ENCODE measurements at places on chromosomes 3 and 15.

GRCh38 chr3:43810797-43811196 lies 120.1 kb downstream of the ABHD5 start:
- no peak for DNase-seq

GRCh38 chr3:192188218-192188835 lies 539.0 kb downstream of the FGF12 start:
- peak; percentile 3 for DNase-seq

- DNase-seq: no peak
Observed at GRCh38 chr15:73368301-73369136, at the start of gene HCN4. HCN4 (minus strand) TSS chr15:73368958; CDS start chr15:73368270, 688 bp downstream.

DNA sequence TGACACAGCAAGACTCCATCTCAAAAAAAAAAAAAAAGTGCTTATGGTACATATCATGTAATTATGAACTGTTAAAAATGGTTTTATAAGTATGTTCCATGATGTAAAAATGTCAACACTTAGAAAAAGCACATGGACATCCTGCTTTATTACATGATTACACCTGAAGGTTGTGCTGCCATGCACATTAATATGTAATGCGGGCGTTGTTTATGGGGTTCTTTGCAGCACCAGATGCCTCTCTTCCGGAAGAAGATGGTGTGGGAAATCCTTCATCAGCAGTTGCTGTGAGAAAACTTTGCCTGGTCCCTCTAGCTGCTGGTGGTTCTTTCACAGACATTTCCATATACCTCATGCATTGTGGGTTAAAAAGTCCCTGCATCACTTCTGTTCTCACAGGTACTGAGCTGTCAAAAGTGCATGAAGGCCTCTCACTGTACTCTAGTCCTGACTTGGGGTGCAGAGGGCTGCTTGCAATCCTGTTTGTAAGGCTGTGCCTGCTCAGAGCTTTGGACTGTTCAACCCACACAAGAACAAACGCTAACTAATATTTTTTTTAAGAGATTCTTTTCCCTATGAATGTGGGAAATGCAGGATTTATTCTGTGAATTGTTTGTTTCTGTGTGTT lies 43.6 kb downstream of the SENP2 start:
- DNase-seq: no peak

DNA sequence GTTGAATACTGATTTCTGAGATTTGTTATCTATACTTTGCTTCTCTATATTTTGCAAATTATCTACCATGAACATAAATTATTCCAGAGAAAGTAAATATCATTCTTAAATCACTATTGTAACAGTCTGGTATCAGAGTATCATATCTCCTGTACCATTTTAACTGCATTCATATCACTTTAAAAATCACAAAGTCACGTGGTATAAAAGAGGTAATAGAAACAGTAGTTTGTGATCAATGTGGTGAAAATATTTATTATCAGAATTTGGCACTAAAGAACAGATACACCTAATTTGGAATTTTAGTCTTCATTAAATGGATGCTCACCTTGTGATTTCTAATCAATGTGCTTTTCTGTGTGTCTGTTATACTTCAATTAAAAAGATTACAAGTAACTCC lies 47.8 kb downstream of the P3H2 start:
- no peak for DNase-seq

DNA sequence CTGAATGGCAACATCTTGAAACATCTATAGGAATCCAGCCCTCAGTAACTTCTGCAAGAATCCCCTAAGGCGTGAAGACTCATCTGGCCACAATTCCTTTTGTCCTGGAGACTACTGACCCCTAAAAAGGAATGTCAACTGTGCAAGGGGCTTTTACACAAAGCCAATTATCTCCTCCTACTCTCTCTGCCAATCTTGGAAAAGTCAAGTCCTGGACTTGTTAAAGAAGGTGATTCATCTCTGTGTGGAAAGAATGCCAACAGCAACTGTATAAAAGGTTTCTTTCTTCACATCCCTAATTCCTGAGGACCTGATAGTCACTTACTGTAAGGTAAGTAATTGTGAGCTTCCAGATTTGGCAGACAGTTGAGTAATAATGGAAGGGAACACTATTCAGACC lies 22.3 kb downstream of the THRB start:
- no peak for DNase-seq

DNA sequence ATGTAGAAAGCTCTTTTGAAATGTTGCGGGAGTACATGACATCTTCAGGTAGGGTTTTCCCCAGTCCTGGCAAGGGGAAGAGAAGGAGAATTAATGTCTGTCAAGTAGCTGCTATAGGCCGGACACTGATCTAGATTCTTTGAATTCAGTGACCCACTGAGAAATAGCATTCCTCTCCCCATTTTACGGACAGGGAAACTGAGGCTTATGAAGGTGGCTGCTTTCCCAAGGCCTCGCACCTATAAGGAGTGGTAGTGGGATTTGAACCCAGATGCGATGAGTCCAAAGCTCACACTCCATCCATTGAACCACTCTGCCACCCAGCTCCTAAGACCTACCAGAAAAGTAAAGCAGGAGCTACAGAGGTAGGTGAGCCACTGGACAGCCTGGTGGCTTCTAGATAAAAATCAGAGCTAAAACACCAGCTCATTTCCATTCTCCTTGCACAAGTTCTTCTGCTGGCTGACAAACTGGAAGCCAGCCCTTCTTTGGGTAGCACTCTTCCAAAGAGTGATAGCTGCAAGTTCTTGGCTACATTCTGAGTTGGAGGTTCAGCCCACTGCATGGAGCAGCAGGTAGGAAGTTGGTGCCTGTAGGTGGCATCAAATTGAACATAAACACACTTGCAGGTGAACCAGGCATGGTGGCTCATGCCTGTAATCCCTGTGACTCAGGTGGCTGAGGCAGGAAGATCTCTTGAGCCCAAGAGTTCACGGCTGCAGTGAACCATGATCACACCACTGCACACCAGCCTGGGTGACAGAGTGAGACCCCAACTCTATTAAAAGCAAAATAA lies 22.0 kb downstream of the ZNF710 start:
- DNase-seq: no peak

DNA sequence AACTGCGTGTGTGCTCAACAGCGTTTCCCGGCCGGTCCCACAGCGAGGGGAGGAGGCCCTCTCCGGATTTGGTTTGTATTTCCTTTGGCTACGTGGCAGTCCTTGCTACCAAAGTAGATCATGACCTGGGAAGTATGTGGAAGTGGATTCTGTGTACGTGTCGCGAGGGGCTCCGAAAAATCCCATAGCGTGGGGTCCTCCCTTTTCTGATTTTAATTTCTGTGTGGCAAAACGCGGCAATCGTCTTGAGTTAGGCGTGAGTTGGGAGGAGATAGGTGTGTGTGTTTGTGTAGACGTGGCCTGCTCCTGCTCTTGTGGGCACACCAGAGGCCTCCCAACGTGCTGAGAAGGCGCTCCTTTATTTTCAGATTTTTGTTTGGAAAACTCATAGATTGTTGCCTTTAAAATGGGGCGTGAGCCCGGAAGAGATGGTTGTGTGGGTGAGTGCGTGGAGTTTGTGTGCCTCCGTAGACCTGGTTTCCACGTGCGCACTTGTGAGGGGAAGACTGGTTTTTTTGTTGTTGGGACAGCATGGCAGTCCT lies 1.2 kb downstream of the TRIM71 start:
- DNase-seq: no peak

DNA sequence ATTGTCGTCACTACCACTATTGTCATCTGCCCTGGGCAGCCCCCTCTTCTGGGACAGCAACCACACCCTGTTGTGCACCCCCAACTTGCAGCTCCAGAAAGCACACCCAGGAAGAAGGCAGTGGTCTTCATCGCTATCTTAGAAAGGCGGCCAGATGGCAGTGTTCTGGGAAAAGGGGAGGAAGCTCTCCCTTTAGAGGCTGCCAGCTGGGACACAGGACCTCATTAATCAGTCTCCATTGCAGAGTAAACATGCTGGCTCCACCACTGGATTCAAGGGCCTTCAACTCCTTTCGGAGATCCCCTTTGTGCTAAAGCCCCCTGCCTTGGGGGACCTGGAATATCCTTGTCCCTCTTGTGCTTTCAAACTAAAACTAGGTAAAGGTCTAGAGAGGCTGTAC lies 199.3 kb upstream of the LINGO1 start:
- no peak for DNase-seq

DNA sequence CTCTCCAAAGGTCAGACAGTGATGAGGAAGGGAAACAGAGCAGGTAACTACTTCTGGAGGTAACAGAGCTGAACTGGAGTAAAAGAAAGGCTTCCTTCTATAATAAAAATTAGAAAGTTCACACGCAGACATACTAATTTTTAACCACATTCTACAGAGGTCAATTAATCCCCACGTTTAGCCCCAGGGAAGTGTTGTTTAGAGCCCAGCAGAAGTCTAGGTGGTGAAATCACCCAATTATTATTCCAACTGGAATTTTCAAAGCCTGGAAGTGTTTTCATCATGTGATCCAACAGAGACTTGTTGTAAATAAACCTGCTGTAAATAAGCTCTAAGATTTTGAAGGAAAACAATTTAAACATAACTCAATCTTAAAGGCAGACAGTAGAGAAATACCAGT lies 6.8 kb downstream of the ALDH1A2 start:
- DNase-seq: no peak

DNA sequence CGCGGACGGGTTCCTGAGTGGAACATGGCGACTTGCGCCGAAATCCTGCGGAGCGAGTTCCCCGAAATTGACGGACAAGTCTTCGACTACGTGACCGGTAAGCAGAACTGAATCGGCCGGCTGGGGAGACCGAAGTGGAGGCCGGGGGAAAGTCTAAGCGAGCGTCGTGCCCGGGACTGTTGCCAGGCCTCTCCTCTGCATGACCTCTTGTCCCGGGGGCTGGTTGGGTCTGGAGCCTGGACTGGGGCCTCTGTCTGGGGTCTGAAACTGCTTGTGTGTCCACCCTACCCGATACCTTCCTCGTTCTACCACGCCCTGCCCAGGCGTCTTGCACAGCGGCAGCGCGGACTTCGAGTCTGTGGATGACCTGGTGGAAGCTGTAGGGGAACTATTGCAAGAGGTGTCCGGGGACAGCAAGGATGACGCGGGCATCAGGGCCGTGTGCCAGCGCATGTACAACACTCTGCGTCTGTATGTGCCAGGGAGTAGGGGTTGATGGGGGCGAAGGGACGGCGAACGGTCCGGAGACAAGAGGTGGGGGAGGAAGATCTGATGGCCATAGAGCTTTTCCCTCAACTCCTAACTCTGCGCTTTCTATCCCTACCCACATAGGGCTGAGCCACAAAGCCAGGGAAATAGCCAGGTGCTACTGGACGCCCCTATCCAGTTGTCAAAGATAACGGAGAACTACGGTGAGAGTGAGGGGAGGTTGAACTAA lies at the start of gene ABCF3:
TSS of gene ABCF3 (plus strand) at position 16 of the 718 bp plus-strand sequence. CDS start at position 25, 9 bp downstream.
- DNase-seq: no peak

DNA sequence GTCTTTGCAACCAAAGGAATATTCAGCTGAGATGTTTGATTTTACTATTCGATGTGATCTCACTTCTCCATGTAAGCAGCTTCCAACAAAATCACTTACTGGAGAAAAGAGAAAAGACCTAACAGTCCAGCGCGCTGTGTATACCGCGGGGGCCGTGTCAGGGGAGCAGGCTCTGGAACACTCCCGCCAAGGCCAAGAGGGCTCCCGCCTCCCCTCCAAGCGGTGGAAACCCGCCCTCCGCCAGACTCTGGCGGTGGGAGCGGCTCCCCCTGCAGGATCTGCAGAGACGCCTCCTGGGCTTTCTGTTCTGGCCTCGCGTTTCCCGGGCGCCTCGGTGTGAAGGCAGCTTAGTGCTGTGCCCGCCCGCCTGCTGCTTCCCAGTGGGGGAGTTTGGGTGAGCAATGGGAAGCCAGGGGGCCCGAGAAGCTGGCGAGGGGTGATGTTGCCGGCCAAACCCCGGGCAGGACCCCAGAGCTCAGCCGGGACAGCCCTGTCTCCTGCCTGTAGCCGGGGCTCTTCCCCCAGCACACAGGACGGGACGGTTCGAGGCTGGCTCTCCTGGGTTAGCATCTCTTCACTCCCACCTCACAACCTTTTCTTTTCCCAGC lies 36.3 kb downstream of the CHST14 start:
- DNase-seq: peak; percentile 48

DNA sequence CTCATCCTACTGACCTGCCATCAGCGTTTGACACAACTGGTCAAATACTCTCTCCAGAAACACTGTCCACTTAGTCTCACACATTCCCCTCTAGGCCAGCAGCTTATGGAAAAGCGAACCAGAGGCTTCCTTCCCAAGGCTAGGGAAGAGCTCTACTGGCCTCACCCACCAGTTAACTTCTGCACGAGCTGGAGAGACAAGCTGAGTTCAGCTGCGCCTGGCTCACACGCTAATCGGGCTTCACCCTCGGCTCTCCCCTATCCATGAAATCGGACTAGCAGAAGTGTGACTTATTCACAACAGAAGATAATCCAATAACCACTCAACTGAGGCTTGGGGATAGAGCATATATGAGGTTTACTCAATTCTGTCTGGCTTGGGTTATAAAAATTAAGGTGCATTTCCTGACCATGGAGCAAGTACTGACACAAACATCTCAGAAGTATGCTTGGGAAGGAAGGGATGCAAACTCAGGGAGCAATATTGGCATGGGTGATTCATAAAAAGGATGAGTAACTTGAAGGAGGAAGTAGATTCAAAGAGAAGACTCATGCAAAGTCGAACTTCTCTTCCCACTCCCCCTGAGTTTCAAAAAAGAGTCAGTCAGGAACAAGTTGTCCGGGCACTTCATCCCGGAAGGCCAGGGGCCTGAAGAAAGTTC lies 73.1 kb downstream of the XXYLT1 start:
- peak; percentile 54 for DNase-seq

DNA sequence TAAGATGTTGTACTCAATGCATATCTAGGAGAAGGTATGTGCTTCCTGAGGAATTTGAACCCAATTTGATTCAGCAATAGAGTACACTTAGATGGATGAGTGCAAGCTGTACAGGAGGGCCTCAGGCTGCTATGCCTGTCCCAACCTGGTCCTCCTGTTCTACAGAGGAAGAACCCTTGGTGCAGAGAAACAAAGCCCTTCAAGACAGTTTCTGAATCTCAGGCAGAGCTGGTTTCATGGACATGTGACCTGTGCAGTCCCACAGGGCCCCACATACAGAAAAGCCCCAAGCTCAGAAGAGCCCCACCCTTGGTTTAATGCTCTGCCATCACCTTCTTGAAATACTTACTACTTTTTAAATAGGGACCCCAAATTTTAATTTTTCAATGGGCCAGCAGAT lies 15.3 kb downstream of the FOXP1 start:
- DNase-seq: no peak

- no peak for DNase-seq
Observed at GRCh38 chr3:110749006-110749405, 322.6 kb upstream of the NECTIN3 start.

GRCh38 chr3:191682961-191683360 lies 222.0 kb downstream of the PYDC2 start:
- no peak for DNase-seq

- no peak for DNase-seq
Observed at GRCh38 chr3:53703630-53704362, 142.4 kb downstream of the CHDH start.

Measured in SW 1271 (cell line).